ENCODE measurements at places on chromosomes 2 and 18.

DNA sequence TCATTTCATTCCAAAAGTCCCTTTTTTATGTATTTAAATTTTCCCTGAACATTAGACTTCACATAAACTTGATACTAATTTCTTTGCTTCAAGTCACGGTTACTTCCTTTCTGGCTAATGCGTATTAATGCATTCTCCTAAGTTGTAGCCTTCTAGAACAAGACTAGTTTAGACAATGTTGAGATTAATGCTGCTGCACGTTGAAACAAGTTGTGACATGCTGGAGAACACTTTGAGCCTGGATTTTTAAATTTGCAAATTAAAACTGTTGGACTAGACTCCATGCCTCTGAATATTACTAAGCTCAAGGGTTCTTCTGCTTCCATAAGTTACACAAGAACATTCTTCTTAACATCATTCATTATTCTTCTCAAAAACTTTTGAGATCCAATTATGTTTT, 29.1 kb downstream of the ID2 start:
- DNase-seq, result no peak

DNA sequence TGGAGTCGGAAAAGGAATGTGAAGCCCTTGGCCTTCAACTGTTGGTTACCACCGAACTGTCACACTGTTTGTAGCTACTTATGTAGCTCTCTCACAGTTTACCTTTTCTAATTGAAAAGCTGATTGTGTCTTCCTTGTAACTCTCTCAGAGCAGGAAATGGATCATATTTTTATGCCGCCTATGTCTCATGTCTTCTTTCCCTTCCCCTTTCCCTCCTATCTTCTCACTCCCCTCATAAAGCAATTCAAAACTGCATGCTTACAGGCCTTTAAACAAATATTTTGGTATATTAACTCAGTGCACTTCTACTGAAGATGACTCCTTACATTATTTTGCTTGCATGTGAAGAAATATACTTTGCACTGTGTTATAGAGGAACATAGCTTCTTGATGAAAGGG, 6.0 kb downstream of the SLC39A10 start:
- DNase-seq, result no peak

- no peak for DNase-seq
Observed at GRCh38 chr2:66498289-66498975, 63.5 kb downstream of the MEIS1 start.

- no peak for DNase-seq
Observed at GRCh38 chr2:71783215-71783614, 329.9 kb downstream of the DYSF start.

DNA sequence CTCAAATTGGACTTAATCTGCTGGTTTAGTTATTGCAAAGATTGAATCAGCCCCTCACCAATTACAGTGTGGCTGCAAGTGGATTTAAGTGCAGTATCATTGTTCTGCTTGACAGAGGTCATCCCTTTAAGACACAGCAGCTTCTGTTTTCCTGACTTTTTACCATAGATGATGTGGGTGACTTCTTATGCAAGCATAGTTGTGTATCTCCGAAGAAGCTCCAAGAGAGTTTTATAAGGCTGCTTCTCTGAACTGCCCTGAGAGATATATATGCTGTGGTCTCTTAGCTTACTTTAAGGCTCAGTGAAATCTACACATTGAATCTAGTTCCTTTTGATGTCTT, 3.5 kb downstream of the TRIB2 start:
- DNase-seq, result no peak

DNA sequence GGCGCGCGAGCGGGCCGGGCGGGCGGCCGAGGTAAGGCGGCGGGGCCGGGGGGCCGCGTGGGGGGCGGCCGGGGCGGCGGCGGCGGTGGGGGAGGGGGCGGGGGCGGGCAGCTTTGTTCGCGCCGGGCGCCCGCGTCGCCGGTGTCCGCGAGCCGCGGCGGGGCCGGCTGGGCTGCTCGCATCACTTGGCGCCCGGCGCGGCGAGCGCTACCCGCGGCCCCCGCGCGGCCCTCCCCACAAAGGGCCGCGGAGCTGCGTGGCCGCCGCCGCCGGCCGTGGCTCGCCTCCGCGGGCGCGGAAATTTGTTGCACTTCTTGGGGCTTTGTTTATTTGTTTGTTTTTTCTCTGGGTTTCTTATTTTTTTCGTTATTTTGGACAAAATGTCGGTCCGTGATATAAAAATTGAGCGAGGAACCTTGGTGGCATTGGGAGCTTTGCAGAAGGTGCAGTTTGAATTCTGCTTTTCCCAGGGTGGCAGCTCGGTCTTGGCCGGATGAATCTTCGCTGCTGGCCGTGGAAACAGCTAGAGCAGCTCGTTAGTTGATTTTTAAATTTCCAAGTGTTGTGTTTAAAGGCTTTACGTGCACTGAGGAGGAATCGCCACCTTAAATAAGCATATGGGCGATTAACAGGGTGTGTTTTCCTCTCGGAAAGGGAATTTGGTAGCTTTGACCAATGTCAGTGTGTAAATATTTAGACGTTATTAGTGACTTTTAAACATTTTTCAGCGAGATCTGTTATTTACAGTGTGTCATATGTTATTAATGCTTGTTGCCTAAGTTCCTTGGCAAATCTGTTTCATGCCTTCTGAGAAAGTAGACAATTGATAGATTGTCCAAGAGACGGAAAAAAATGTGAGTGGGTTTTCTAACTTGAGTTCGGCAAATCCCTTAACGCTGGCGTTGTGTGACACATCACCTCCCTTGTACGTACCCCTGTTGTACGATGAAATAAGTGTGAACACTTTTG, 822 bp downstream of the UBE2E3 start:
- peak; percentile 27 for DNase-seq

GRCh38 chr2:201070948-201071478, 458 bp downstream of the HYCC2 start:
- DNase-seq, result no peak
